ENCODE measurements at places on chromosomes 3 and 15. TPM values are rescaled to one million over a fixed set of nuclear protein-coding genes. Genes with fewer than 3 reads are reported as not detected.

CCR4 gene
- total RNA-seq, result 0.48 TPM

GPR149 gene
- not detected for total RNA-seq

RTP4 gene
- 1.6 TPM for total RNA-seq

OR4F15 gene
- total RNA-seq, result not detected

IGSF10 gene
- total RNA-seq, result 4.5 TPM

PLCB2 gene
- 31.9 TPM for total RNA-seq

DUOXA2 gene
- total RNA-seq, result not detected

MAP1A gene
- 13.8 TPM for total RNA-seq

AMT gene
- total RNA-seq, result 1.2 TPM

PLA2G4B gene
- 4.3 TPM for total RNA-seq

RFX7 gene
- total RNA-seq, result 13.1 TPM

LDHAL6B gene
- total RNA-seq, result not detected

ATP8B4 gene
- 31.5 TPM for total RNA-seq

ZNF662 gene
- 5.7 TPM for total RNA-seq

FEZF2 gene
- not detected for total RNA-seq

UPK1B gene
- not detected for total RNA-seq

ALPK3 gene
- total RNA-seq, result 2.7 TPM

TTC21A gene
- 3.1 TPM for total RNA-seq

PIAS1 gene
- total RNA-seq, result 37.3 TPM

NR2F2 gene
- total RNA-seq, result 76.3 TPM

COPS2 gene
- total RNA-seq, result 78.9 TPM

CD80 gene
- total RNA-seq, result 1.3 TPM

SYNPR gene
- not detected for total RNA-seq
